Ascending aorta (tissue), 2 donors: ENCODE measurements at places on chromosomes 1 and 21.

- no peak for DNase-seq
Measured at GRCh38 chr1:26127235-26128163, 15.9 kb downstream of the PDIK1L start.

GRCh38 chr1:59230622-59231021 is 66.3 kb upstream of the FGGY start:
- no peak for DNase-seq

DNA sequence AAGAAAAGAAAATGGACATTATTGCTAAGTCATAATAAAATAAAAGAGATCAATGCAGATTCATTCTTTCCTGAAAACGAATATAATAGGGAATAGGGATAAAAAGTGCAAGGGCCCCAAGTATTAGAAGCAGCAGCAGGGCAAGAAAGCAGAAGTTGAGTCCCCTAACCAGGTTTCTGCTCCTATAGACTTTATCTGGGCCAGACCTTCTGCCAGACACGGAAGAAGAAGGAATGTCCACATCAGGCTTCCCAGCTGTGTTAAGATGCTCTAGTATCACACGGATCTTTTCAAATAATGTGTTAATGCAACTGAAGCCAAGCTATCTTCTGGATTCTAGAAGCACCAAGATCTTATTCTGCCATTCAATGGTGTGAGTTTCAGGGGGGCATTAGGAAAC is 26.9 kb downstream of the CD244 start:
- DNase-seq = no peak

GRCh38 chr1:84862810-84863251 is 30.2 kb downstream of the LPAR3 start:
- DNase-seq = no peak

GRCh38 chr1:59057211-59057694 is 239.6 kb upstream of the FGGY start:
- DNase-seq = peak; percentile 91

- no peak for DNase-seq
Measured at GRCh38 chr1:167821969-167822685, 91.8 kb downstream of the ADCY10 start.

DNA sequence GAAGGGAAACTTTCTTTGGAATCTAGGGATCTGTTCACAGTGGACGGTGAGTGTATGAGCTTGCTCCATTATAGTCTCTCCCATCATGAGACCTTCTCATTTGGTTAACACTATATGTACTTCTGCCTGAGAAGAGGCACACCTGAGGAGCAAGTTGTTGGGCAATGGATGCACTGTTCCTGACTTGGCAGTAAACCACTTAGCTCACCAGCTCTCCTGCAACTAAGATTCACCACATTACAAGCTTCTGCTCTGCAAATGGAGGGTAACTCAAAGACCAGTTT is 10.2 kb downstream of the MACF1 start:
- DNase-seq = no peak

- no peak for DNase-seq
Measured at GRCh38 chr1:29856340-29857114, 620.2 kb downstream of the PTPRU start.

DNA sequence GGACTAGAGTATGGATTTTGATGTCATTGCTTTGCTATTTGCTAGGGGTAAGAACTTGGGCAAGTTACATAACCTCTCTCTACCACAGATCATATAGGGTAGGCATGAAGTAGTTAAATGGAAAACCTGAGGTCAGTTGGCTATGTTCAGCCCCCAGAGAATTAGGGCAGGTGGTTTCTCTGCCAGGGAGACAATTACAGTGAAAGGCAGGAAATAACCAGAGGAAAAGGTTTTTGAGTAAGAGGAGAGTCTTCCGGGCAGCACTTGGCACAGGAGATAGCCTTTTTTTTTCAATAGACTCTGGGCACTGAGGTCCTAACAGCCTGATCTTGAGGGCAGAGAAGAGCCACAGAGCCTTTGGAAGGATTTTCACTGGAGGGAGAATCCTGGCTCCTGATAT is 16.7 kb upstream of the SERBP1 start:
- no peak for DNase-seq

DNA sequence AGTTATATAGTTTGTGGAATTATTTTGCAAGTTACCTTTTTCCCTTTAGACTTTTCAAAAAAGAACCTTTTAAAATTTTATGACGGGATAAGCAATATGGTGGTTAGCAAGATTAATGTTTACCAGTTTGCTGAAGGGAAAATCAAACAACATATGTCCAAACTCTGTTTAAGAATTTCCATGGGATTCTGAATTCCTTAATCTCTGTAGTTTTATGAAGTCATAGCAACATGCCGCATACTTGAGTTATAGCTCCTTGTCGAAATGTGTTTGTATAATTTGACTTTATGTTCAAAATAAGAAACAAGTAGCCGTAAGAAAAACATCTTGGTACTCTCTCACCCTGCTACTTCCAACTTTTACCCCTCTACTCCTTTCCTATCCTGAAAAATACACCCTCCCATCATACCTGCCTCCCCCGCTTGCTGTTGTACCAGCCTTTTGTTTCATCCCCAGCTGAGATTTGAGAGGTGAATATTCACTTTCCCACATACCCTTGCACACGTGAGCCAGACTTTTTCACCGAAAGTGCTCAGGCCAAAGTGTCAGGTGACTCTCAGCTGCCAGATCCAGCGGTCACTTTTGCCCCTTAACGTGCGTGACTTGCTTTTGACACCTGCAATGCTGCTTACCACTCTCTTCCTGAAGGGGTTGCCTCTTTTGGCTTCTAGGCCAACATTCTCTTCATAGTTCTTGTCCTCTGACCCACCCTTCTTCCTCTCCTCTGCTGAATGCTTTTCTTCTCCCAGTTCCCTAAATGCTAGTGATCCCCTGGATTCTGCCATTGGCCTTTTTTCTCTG is 83.5 kb upstream of the ZNF326 start:
- no peak for DNase-seq

DNA sequence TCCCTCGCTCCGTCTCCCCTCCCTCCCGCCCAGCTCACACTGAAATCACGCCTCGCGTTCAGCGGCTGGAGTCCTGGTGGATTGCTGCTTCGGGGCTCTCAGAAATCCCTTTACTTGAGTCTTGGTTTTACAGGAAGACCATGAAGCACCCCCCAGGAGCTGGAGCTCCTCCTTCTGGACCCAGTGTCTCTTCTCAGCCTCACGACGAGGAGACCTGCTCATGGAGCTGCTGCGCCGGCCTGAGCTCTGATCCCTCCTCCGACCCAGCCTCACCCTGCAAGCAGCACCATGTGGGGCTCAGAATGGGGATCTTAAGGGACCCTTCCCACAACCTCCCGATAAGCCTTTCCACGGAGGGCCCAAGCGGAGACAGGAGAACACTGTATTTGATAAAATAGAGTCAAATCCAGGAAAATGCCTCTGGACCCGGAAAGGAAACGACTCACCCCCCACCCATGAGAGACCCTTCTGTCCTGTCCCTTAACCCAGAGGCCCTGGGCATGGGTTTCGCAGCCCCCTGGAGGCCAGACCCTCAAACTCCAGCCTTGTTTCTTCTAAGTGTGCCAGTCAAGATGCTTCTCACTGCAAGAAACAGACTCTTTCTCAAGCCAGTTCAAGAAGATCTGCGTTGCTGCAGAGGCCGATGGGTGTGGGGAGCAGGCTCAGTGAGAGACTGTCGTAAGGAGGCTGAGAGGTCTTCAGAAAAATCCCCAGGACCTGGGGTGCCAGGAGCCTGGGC is 26.1 kb downstream of the PDE9A start:
- DNase-seq = no peak

- no peak for DNase-seq
Measured at GRCh38 chr21:42153746-42154145, 65.2 kb upstream of the ABCG1 start.

GRCh38 chr1:164598719-164599118 is 39.7 kb downstream of the PBX1 start:
- no peak for DNase-seq

DNA sequence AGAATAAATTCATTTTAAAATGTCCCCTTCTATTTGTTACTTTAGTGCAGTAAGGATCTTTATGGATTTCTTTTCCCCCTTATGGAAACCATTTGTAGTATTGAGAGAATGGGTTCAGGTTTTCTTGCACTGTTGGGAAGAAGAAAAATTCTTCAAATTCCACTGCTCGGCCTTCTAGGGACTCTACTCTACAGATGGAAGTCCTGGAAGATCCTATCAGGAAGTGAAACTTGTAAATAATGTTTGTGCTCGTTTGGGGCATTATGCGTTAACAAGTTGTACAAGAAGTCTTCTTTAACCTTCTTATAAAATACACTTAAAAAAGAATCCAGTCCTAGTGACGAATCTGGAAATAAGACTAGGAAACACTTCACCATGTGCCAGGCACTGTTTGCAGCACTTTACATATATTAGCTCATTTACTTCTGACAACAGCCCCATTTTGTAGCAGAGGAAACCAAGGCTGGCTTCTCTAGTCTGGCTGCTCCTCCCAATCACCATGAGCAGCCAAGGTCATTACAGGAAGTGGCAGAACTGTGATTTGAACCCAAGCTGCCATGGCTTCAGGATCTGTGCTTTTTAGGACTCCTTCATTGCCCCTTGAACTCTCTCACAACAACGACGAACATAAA is 11.8 kb downstream of the LRRC8D start:
- DNase-seq = no peak

DNA sequence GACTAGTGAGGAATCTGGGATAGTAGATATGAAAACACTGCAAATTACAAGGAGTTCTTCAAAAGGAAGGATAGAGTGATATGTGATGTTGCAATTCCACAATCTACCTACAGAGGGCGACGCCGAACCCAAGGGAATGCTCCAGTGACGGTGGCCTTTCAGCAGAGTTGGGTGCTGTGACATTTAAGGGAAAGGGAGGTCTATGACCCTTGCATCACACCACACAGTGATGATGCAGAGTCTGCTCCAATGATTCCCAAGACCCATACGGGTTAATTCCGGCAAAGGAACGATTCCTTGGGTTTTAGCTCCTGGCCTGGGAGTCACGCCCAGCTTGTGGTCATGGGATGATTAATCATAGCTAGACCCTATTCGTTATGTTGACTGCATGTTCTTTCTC is 123.0 kb upstream of the IGSF21 start:
- no peak for DNase-seq

DNA sequence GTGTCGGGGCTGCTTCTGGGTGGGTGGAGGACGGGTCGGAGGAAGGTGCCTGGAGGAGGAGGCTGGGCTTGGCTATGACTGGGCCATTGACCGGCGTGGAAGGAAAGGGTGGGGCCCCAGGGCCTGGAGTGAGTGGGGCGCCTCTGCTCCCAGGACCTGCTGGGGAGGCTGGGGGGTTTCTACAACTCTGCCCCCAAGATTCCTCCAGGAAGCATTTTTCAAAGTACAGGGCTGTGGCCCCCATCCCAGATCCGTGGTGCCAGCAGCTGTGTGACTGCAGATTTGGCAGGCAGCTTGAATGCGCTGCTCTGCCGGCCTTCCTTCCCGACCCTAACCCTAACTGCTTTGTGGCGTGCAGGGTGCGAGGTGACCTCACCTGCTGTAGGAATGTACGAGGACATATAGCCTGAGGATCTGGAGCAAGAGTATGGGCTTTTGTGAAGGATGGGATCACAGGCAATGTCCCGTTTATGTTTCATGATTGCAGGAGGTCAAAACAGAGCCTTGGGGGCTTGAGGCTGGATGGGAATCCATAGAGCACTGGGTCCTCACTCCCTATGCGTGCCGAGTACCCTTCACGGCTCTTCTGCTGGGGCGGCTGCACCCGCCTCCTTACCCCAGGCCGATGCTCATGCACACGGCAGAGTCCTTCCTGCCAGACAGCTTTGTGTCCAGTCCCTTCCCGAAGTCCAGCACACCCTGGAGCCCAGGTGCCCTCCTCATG is 24.7 kb downstream of the TRPM2 start:
- DNase-seq = peak; percentile 35

DNA sequence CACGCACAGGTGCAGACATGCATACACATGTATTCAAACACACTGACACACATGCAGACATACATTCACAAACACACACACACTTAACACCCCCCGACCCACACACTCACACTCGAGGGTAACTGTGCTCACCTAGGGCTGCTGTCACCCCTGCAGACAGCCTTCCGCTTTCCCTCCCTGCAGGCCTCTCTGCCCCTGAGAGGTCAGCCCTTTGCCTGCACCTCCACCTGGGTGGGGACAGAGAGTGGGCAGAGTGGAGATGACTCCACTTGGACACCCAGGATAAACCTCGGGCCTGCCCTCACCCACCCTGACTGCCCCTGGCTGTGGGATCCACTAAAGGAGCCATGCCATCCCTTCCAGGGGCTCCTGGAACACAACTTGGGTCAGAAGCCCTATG is 264.3 kb downstream of the PTPRU start:
- DNase-seq = no peak

DNA sequence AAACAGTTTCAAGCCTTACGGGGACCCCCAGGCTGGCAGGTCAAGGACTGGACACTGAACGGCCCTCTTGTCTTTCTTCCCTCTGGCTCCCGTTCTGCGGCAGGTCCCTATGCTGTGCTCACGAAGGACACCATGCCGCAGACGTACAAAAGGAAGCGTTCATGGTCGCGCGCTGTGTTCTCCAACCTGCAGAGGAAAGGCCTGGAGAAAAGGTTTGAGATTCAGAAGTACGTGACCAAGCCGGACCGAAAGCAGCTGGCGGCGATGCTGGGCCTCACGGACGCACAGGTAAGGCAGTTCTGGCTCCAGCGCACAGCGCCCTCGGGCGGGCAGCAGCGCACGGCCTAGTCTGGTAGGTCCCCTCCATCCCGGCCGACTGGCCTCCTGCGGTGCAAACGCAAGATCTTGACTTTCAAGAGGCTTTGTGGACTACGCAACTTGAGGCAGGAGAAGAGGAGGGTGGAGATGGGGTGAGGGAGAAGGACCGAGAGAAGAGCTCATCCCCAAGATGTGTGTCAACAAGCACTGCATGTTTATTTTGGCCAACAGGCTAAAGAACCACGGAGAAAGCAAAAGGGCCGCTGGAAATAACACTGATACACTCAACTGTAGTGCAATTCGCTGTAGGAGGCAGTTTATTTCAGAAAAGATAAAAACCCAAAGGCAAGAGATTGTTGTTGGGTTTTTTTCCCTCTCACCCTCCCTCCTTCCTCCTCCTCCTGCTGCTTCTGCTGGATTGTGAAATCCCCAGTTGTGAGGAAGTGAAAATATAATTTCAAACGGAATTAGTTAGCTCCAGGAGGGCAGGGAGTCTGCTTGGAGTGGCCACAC is 3.0 kb downstream of the HLX start:
- no peak for DNase-seq

DNA sequence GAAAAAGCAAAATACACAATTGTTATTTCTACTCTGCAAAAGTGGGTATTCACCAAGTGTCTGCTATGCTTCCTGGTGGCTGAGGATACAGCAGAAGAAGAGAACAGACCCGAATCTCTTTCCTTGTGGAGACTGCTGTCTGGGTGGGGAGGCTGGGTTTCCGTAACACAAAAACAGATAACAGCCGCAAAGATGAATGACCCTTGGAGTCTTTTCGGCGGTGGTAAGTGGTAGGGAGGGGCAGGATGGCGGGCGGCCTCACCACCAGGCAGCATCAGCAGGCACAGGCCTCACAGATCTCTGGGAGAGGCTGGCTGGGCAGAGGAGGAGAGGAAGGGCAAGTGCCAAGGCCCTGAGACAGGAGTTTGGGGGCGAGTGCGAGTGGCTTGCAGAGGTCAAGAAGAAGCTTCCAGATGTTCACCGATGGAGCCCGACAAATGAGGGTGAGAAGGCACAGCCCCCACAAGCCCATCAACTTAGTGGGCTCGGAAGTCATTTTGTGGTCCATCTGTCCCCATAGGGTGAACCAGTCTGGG is 164.2 kb downstream of the RHOU start:
- no peak for DNase-seq

GRCh38 chr1:159653201-159653600 is 61.2 kb downstream of the CRP start:
- no peak for DNase-seq
